HT1080 (cell line): ENCODE measurements at places on chromosomes 1 and 21. TPM values are rescaled to one million over a fixed set of nuclear protein-coding genes. Genes with fewer than 3 reads are reported as not detected.

GRCh38 chr21:37064841-37065240 lies 8.0 kb downstream of the PIGP start:
- DNase-seq, result no peak

INTS7 gene
- total RNA-seq, result 24.0 and 31.0 TPM in 2 replicates

DNA sequence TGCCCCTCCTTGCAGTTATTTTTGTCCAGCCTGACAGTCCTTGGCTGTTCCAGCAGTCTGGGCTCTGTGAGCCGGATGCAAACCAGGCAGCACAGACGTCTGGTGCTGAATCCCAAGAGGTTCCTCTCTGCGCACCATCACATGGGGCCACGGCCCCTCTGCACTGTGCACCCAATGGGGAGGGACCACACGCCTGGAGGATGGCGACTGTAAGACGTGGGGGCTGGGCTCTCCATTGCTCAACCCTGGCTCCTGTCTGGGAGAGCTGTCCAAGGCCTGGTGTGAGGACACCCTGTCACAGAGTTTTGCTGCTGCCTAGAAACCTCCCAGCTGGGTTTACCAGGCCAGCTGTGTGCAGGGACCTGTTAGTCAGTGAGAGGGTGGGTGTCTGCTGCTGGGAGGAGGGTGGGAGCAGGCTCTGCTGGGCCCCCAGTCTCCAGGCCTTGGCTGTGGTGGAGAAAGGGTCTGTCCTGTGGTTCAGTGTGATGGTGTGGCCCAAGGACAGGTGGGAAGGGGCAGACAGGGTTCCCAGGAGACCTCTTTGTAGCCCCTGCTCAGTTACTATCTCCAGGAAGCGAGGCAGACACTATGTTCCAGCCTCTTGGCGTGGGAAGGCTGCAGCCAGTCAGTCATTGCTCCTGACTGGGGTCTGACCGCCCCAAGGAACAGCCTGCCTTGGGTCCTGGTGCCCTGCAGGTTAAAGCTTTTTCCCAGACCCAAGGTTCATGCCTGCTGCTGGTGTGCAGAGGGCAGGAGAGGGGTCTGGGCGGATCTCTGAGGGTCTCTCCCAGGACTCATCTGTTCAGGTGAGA lies 13.8 kb downstream of the HEYL start:
- no peak for DNase-seq

DNA sequence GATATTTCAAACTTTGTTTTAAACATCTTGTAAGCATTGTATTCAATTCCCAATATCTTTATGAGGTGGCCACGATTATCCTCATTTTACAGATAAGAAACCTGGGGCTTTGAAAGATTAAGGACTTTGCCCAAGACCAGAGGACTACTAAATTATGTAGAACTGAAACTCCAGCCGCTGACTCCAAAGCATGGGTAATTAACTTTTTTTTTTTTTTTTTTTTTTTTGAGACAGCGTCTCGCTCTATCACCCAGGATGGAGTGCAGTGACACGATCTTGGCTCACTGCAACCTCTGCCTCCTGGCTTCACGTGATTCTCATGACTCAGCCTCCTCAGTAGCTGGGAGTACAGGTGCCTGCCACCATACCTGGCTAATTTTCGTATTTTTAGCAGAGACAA lies 68.7 kb downstream of the ALG14 start:
- DNase-seq, result no peak

DNA sequence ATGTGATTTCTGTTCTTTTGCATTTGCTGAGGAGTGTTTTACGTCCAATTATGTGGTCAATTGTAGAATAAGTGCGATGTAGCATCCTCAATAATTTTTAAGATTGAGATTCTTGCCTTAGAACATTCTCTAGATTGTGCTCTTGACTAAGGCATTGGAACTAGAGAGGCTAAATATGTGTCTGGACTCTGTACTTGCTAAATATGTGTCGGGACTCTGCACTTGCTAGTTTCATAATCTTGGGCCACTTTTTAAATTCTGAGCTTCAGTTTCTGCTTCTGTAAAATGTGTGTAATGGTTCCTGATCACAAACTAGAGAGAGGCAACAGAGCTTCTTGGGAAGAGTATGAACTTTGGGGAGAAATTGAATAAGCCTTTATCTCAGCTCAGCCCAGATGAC lies 21.6 kb downstream of the HLX start:
- no peak for DNase-seq

- no peak for DNase-seq
Observed at GRCh38 chr1:103937763-103938357, 188.2 kb downstream of the AMY1C start.

DNA sequence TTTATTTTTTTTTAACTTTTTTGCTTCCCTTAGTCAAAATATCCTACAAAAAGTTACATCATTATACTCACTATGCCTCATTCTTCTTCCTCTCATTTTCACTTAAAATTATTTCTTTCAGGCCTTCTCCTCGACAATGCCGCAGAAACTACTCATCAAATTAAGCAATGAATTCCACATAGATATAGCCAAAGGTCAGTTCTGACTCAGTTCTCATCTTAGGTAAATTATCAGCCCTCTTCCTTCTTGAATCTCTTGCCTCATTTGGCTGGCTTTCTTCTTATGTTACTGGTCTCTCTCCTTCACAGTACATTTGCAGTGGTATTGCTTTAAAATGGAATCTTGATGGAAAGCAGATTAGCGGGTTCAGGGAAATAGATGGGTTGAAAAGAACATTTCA lies 260.7 kb upstream of the BRINP3 start:
- no peak for DNase-seq
